Aortic smooth muscle cell (primary cell): ENCODE measurements at places on chromosomes 5 and 9. TPM values are rescaled to one million over a fixed set of nuclear protein-coding genes. Genes with fewer than 3 reads are reported as not detected.

CDH9 gene
- not detected in 2 replicates for total RNA-seq

TMEM215 gene
- total RNA-seq = not detected in 2 replicates

NFIB gene
- 58.5 and 82.2 TPM in 2 replicates for total RNA-seq

CTXN3 gene
- not detected in 2 replicates for total RNA-seq

ECM2 gene
- 8.2 and 22.3 TPM in 2 replicates for total RNA-seq

LCN9 gene
- not detected in 2 replicates for total RNA-seq

RANBP3L gene
- 0.13 and 0.31 TPM in 2 replicates for total RNA-seq

TAF11L10 gene
- not detected in 2 replicates for total RNA-seq

CATSPER3 gene
- total RNA-seq = 0.13 and 0.25 TPM in 2 replicates

FAM81B gene
- total RNA-seq = not detected in 2 replicates

IL4 gene
- total RNA-seq = not detected in 2 replicates

SAXO1 gene
- under 0.01 TPM in 2 replicates for total RNA-seq

ARL10 gene
- total RNA-seq = 7.5 and 7.9 TPM in 2 replicates

FBXO4 gene
- 12.0 and 13.1 TPM in 2 replicates for total RNA-seq

SPINK6 gene
- total RNA-seq = not detected in 2 replicates

PCDHA11 gene
- 0.06 and 0.13 TPM in 2 replicates for total RNA-seq

TMEM171 gene
- total RNA-seq = 1.2 and 3.6 TPM in 2 replicates

GFRA3 gene
- total RNA-seq = not detected in 2 replicates

LCNL1 gene
- total RNA-seq = 0.44 and 1.6 TPM in 2 replicates

FSTL4 gene
- not detected in 2 replicates for total RNA-seq

SNCAIP gene
- 0.93 and 1.5 TPM in 2 replicates for total RNA-seq

ZNF618 gene
- total RNA-seq = 11.6 and 14.4 TPM in 2 replicates

MYOT gene
- not detected in 2 replicates for total RNA-seq

PCDHGA4 gene
- total RNA-seq = 4.0 and 7.5 TPM in 2 replicates

SPAAR gene
- total RNA-seq = 0.12 and 0.26 TPM in 2 replicates

MARCHF3 gene
- total RNA-seq = 20.0 and 22.3 TPM in 2 replicates
